Stimulated activated naive CD4-positive, alpha-beta T cell treated with Interleukin-2 at 50 U/mL for 16 hours (primary cell): ENCODE measurements at places on chromosomes 16 and 17.

DNA sequence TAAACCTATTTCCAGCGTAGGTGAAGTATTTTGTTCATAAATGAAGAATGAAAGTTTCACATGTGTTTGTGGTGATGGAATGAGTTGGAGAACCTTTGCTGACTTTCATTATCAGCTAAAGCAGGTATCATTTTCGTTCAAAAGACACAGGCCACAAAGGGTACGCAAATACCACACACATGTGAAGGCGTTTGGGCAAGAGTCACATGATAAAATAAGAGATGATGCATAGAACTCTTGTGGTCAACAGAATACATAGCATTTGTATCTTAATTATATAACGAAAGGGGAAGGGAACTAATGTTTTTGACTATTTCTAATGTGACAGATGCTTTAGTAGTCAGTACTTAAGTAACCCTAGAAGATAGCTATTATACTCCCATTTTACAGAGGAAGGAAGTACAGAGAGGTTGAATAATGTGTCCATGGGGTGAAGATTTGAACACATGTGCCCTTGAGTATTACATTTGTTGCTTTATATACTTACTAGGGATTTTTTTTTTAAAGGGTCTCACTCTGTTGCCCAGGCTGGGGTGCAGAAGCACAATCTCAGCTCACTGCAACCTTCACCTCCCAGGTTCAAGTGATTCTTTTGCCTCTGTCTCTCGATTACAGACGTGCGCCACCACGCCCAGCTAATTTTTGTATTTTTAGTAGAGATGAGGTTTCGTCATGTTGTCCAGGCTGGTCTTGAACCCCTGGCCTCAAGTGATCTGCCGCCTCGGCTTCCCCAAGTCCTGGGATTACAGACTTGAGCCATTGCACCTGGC, 4.8 kb downstream of the RPA1 start:
- peak; percentile 34 for DNase-seq

DNA sequence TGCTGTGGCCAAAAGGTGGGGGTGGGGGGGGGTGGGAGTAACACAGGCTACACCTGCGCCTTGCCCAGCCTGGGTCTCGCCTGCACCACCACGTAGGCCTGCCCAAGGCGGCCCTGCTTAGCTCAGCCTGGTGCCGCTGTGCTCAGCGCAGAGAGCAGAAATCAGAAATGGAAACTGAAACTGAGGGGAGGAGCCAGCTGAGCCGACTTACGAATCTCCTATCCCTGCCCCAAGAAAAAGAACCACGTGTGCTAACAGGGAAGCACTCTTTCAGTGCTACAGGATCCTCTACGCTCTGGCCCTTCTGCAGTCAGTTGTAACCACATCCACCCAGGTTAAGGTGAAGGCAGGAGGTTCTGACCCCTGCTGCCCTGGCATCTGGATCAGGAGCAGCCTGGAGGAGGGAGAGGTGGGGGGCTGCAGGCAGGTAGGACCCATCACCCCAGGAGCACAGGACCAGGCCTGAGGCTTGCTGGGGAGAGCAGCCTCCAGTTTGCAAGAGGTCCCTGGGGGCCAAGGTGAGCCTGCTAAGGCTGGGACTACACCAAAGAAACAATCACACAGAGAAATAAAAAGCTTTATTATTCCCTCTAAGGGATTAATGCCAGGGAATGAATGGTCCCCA, at the start of gene DHX58:
Gene DHX58, minus strand, starts transcription at position 163 of the 625 bp plus-strand sequence. CDS start 822 bp downstream, outside the sequence.
- peak; percentile 71 for DNase-seq

DNA sequence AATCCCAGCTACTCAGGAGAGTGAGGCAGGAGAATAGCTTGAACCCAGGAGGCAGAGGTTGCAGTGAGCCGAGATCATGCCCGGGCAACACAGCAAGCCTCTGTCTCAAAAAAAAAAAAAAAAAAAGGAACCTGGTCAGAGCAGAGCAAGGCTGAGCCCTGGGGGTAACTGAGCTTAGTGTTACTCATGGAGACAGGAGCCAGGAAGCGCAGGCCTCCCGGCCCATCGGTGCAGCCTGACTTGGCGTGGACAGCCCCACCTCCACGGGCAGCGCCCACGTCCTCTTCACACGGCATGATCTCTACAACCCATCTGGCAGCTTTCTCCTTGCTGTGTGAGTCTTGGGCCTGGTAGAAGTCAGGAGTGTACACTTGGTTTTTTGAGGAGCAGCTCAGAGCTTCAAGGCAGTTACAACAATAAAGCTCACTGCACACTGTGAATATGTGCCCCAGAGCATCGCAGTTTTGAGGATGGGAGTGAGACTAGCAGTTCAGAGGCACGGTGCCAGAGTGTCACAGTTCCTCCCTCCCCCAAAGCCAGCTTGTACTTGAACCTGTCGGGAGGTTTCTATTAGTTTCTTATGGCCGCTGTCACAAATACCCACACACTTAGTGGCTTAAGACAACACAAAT, 129.9 kb downstream of the RAP1GAP2 start:
- DNase-seq = no peak

DNA sequence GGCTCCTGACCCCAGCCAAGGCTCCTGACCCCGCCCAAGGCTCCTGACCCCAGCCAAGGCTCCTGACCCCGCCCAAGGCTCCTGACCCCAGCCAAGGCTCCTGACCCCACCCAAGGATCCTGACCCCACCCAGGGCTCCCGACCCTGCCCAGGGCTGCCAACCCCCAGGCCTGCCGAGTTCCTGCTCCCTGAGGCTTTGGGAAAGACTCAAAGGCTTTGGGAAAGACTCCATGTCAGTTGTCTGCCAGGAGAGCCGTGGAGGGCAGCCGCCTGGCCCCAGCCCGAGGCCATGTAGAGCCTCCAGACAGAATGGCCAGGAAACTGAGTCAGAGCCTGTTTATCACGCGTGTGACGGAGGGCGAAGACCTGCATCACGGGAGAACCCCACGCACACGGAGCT, 21.1 kb downstream of the CBFA2T3 start:
- DNase-seq = no peak

GRCh38 chr17:72465191-72466024, 344.6 kb downstream of the SOX9 start:
- DNase-seq = no peak

- DNase-seq = no peak
Observed at GRCh38 chr16:70712942-70713341, 27.1 kb upstream of the MTSS2 start.

GRCh38 chr17:78806451-78806850, 24.4 kb upstream of the CYTH1 start:
- no peak for DNase-seq

DNA sequence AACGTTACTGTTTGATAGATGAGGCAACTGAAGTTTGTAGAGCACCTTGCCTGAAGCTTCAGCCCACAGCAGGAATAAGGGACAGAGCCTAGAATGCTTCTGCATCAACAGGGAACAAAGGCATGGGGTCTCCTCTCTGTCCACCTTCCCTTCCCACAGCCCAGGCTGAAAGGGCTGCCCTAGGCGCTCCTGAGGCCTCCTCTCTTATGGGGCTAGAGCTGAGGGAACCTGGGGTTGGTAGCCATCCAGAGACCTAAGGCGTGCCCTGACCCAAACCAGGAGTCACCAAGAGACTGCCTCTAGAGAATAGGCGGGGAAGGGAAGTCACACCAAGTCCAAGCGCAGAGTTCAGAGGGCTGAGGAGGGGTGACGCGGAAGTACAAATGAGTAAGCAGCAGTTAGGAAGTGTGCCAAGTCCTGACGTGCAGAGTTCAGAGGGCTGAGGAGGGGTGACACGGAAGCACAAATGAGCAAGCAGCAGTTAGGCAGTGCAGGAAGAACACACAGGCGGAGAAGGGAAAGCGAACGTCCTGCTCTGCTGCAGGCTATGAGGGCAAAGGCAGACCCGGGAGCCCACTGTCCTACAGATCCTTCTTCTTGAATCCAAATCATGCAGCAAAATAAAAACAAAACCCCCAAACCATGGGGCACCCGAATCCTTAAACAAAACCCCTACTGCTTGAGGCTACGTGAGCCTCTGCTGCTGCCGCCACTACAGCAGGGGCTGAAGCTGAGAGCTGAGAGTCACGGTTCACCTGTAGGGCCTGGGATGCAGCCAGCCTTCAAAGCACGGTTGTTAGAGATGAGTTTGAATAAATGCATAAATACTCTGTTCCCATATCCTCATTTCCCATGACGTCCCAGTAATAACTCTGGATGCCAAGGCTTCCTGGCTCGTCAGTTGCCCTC, 2.7 kb upstream of the SPG7 start:
- peak; percentile 87 for DNase-seq

DNA sequence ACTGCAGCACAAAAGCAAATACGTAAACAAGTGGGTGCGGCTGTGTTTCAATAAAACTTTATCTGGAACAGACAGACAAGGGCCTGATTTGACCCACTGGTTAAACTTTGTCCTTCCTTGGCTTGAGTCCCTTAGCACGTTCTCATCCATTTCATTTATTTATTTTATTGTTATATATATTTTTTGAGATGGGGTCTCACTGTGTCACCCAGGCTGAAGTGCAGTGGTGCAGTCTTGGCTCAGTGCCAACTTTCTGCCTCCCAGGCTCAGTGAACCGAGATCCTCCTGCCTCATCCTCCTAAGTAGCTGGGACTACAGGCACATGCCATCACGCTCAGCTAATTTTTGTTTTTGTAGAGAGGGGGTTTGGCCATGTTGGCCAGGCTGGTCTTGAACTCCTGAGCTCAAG, 64.3 kb downstream of the MYH11 start:
- no peak for DNase-seq

- DNase-seq = no peak
Observed at GRCh38 chr17:46958041-46958591, 20.9 kb downstream of the RPRML start.

- no peak for DNase-seq
Observed at GRCh38 chr16:52077607-52078006, 469.3 kb downstream of the TOX3 start.

DNA sequence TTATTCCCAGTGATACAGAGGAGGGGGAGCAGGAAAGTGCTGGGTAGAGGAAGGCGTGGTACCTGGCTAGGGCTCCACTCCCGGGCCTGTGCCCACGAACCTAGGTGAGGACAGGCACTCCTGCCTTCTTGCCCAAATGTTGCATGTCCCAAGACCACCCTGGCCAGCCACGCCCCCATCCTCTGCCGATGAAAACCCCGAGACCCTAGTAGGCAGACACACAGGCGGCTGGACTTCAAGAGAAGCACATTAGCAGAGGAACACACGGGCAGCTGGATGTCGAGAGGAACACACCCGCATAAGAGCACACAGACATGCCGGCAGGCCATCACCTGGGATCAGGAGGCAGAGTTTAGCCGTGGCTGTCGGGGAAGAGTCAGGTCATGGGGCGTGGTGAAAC, 1386.5 kb upstream of the GOT2 start:
- DNase-seq = no peak

GRCh38 chr17:74325376-74325742, 667 bp upstream of the KIF19 start:
- no peak for DNase-seq

DNA sequence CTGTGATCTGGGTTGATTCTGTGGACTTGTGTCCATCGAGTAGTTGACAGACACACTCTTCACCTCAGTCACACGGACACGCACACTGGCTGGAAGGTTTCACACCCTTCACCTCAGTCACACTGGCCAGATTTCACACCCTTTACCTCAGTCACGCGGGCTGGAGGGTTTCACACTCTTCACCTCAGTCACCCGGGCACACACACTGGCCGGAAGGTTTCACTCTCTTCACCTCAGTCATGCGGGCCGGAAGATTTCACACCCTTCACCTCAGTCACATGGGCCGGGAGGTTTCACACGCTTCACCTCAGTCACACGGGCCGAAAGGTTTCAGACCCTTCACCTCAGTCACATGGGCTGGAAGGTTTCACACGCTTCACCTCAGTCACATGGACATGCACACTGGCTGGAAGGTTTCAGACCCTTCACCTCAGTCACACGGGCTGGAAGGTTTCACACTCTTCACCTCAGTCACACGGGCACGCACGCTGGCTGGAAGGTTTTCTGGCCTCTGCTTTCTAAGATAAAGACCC, 96.2 kb downstream of the PGS1 start:
- DNase-seq = no peak

DNA sequence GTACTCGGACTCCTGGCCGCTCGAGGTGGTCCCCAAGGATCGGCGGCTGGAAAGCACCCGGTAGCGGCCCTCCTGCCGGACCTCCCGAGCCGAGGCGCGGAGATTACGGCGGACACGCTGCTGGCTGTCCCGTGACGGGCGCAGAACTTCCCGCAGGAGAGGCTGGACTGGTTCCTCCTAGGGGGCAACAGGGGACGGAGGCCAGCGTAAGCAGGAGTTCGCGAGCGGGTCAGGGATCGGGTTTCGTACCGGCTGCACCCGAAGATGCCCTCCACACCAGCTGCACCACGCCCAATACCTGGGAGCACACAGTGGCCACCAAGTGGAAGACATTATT, 341 bp downstream of the SLC7A6OS start:
- DNase-seq = no peak

- no peak for DNase-seq
Observed at GRCh38 chr17:4156750-4157381, 13.9 kb downstream of the CYB5D2 start.

DNA sequence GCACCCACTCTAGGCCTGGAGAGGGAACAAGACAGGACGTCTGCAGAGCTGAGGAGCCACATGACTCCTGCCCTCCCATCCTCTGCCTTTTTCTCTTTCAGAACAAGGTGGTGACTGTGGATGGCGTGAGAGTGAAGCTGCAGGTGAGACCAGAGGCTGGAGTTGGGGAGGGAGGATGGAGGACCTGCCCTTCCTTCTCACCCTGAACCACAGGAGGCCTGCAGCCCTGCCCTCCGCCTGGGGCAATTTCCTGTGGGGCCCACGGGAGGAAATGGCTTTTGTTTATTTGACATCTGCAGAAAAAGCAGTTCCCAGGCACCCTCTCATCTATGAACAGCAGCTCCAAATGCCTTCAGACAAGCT, 5.1 kb downstream of the RAB37 start:
- DNase-seq = peak; percentile 29

DNA sequence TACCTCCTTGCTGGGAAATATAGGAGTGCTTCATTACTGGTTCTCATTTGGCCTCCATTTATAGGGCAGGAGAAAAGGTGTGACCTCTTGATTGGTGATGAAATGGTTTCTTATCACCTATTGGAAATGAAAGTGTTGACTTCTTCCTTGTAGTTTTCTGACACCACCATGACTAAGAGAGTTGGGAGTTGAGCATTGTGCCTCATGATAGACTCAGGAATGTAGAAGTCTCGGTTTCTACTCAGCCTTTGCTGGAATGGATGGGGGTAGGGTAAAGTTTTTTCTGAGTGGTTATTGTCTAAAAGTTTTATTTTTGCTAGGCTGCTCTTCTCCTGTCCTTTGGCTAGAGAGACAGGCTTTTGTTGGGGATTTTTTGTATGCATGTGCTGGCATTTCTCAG, 117.4 kb downstream of the PHKB start:
- no peak for DNase-seq

GRCh38 chr17:82753201-82753464, 1.3 kb downstream of the TBCD start:
- DNase-seq = no peak
